ENCODE measurements at places on chromosomes 12 and 14. TPM values are rescaled to one million over a fixed set of nuclear protein-coding genes. Genes with fewer than 3 reads are reported as not detected.

The PLEKHG7 gene
- total RNA-seq: not detected

The IL22 gene
- not detected for total RNA-seq

The OTUB2 gene
- total RNA-seq: 0.29 TPM

The NFE2 gene
- not detected for total RNA-seq

The CLEC4A gene
- total RNA-seq: 0.98 TPM

DNA sequence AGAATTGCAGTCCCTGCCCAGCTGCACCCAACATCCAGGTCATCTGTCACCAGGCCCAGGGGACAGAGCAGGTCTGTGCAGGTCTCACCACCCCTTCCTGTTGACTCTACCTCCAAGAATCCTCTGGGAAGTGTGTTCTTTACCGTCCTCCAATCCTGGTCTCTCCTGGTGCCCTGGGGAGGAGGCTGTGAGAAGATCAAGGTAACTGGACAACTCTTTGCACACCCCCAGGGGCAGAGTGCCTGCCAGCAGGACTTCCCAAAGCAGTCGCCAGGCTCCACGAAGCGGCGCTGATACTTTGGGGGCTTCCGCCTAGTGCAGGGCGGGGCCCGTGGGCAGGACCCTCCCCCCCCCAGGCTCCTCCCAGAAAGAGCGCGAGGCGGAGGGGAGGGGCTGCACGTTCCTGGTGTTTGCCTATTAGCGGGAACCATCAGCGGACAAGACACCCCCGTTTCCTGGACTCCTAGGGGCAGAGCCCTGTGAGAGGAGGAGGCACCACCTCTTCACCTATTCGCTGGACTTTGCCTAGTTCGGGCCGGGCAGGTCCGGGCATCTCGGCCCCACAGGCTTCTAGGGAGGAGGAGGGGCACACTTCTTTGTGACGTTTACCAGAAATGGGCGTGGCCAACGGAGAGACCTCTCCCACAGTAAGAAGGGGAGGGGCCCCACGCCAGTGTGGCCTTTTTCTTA, 918.0 kb downstream of the AACS start:
- peak; percentile 2 for DNase-seq
- H3K4me3 ChIP-seq: no peak overlapping the region
- H3K36me3 ChIP-seq: no peaks in the 10 kb centered on the region
- peaks cover 16% of the 10 kb centered on the region for H3K27me3 ChIP-seq
- no peak overlapping the region for H3K27ac ChIP-seq

GRCh38 chr12:62347922-62348650, 87.9 kb downstream of the USP15 start:
- no peaks in the 10 kb centered on the region for H3K27me3 ChIP-seq
- H3K36me3 ChIP-seq: peaks cover 40% of the 10 kb centered on the region
- H3K27ac ChIP-seq: no peak overlapping the region
- DNase-seq: no peak

Measured in activated CD8-positive, alpha-beta T cell treated with anti-CD3 and anti-CD28 coated beads for 36 hours (primary cell).